ENCODE measurements at places on chromosomes 16 and 17. TPM values are rescaled to one million over a fixed set of nuclear protein-coding genes. Genes with fewer than 3 reads are reported as not detected.

Gene PIMREG
- 98.9 TPM for total RNA-seq

Gene SLC6A2
- not detected for total RNA-seq

Gene CTRB2
- not detected for total RNA-seq

Gene LUC7L3
- total RNA-seq: 16.7 TPM

Gene CCL17
- total RNA-seq: not detected

Gene AMFR
- total RNA-seq: 152 TPM

Gene RASL10B
- total RNA-seq: 4.6 TPM

Gene ZNF385C
- not detected for total RNA-seq

Gene PER1
- total RNA-seq: 52.5 TPM

Gene TM4SF5
- not detected for total RNA-seq

Gene RAB11FIP4
- 0.18 TPM for total RNA-seq

Gene FZD2
- 9.8 TPM for total RNA-seq

Gene KRT32
- total RNA-seq: 0.18 TPM

Gene C17orf50
- not detected for total RNA-seq

Gene PYY
- total RNA-seq: not detected

Gene CD300LF
- total RNA-seq: not detected

Gene HOXB9
- total RNA-seq: 0.71 TPM

Gene CRHR1
- total RNA-seq: not detected

Gene KRT12
- total RNA-seq: not detected

Gene OR3A3
- not detected for total RNA-seq

Gene DHX40
- 29.7 TPM for total RNA-seq

Gene NTN1
- total RNA-seq: 0.35 TPM

Gene NAE1
- 76.9 TPM for total RNA-seq

Gene TBC1D16
- total RNA-seq: 29.8 TPM

Gene KAT7
- 18.4 TPM for total RNA-seq

Gene IL4R
- 36.0 TPM for total RNA-seq

Gene SPATA22
- 0.71 TPM for total RNA-seq

Gene PIRT
- not detected for total RNA-seq

Gene ATPAF2
- 9.8 TPM for total RNA-seq

Gene AKAP1
- 6.1 TPM for total RNA-seq

Gene DLX3
- total RNA-seq: not detected
